ENCODE measurements at places on chromosomes 1 and 21. TPM values are rescaled to one million over a fixed set of nuclear protein-coding genes. Genes with fewer than 3 reads are reported as not detected.

Gene RAB13
- 36.7 TPM for total RNA-seq

Gene AQP10
- total RNA-seq, result not detected

Gene SYCP1
- total RNA-seq, result not detected

Gene ARHGEF16
- 0.97 TPM for total RNA-seq

Gene S100A7A
- total RNA-seq, result not detected

Gene AMY1C
- not detected for total RNA-seq

Gene PLPPR5
- total RNA-seq, result not detected

Gene CD5L
- not detected for total RNA-seq

Gene LENEP
- 0.43 TPM for total RNA-seq

Gene KRTAP11-1
- total RNA-seq, result not detected

Gene CFAP141
- total RNA-seq, result not detected

Gene AUNIP
- total RNA-seq, result 3.5 TPM
